ENCODE measurements at places on chromosomes 5 and 9. TPM values are rescaled to one million over a fixed set of nuclear protein-coding genes. Genes with fewer than 3 reads are reported as not detected.

Gene PCDHGA7
- total RNA-seq = not detected

Gene PCDHGA2
- total RNA-seq = 0.05 TPM

Gene TMC1
- total RNA-seq = not detected

Gene GLRA1
- total RNA-seq = not detected

DNA sequence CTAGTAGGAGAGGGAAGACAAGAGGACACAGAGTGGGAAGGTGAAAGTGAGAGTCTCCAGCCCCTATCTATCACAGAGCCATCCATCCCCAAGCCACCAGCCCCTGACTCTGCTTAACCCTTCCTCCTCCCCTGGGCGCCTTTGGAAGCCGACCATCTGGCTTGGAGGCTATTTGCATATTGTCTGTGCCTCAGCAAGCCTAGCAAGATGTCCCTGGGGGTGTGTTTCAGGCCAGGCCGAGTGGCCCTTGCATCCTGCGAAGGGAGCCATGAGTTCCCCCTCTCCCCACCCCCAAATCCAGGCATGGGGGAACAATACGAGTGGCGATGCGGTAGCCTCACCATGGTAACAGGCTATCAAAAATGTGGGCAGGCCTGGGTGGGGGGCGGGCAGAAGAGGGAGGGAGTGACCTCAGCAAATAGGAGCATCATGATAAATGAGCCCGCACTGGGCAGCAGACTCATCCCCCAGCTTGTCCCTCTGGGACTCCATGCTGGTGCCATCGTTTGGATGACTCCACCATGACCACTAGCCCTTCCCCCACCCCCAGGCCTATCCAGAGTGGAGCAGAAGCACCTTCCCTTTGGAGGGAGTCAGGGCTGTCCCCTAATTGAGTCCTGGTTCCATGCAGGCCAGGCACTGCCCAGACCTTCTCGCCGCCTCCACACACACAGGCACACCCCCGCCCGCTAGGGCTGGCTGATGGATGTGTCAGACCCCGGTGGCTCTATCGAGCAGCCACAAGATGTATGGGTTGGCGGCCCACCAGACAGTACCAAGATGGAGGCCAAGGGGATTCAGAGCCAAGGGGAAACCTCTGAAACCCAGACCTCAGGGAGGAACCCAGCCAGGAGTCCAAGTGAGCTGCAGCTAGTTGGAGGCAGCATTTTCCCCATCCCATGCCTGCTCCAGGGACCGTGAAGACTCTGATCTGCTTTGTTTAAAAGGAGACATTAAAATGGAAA is 14.6 kb downstream of the URM1 start:
- DNase-seq = no peak

DNA sequence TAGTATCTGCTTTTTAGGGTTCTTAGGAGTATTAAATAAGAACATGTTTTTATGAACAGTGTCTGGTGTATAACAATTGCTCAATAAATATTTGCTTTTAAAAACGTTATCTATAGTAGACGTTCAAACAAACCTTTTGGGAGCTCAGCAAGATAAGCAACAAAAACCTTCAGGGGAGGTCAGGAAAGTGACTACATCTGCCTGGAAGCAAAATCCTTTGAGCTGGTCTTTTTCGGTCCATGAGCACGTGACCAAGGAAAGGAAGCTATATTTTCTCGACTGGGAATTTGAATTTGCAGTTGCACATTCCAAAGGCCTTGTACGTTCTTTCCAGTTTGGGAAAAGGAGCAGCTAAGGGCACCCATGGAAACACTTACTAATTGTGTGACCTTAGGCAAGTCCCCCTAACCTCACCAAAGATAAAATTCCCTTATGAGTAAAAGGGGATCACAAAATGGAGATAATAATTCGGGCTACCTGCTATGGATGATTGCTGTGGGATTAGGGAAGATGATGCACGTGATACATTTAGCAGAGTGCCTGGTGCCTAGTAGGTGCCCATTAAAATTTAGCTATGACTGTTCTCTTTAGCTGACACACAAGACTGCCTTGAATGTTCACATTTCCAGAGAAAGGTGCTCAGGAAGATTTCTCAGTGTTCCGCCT is 45.4 kb downstream of the PTTG1 start:
- DNase-seq = no peak

GRCh38 chr5:146690880-146691355 is 174.9 kb upstream of the GPR151 start:
- no peak for DNase-seq

DNA sequence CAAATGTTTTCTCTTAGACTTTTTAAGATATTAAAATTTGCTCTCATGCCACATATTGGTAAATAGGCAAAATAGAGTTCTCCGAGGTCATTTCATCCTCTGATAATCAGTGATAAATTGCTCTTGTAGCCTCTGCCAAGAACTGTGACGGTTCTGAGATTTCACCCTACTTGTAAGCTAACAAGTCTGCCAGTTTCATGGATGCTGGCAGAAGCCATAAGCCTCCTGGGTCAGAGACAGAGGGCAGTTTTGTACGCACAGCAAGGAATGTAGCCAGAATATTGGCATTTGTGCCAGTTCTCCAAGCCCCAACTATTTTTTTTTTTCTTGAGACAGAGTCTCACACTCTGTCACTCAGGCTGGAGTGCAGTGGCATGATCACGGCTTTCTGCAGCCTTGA is 945.0 kb upstream of the WWC1 start:
- DNase-seq = no peak

- no peak for DNase-seq
Observed at GRCh38 chr5:5887833-5888232, 465.4 kb downstream of the ICE1 start.

DNA sequence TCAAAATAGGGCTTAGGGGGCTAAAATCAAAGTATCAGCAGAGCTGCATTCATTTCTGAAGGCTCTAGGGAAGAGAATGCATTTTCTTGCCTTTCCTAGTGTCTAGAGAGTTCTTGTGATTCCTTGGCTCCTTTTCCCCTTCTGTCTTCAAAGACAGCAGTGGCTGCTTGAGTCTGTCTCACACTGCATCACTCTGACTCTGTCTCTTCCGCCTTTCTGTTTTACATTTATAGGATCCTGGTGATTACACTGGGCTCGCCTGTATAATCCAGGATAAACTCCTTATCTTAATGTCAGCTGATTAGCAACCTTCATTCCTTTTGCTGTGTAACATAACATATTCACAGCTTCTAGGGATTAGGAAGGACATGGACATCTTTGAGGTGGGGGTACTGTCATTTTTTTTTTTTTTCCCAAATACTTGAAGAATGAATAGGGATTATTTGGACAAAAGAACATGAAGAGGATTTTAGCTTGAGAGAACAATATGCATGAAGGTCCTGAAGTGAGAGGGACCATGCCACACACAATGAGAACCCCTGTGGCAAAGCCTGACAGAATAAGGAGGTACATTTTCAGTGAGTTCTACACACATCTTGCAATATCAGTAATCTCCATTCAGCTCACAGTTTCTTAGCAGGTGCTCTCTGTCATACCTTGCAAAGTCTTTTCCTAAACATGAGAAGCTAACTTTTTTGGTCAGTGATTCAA is 267.6 kb downstream of the FAM170A start:
- no peak for DNase-seq

- no peak for DNase-seq
Observed at GRCh38 chr9:104861397-104861796, 66.6 kb downstream of the ABCA1 start.

DNA sequence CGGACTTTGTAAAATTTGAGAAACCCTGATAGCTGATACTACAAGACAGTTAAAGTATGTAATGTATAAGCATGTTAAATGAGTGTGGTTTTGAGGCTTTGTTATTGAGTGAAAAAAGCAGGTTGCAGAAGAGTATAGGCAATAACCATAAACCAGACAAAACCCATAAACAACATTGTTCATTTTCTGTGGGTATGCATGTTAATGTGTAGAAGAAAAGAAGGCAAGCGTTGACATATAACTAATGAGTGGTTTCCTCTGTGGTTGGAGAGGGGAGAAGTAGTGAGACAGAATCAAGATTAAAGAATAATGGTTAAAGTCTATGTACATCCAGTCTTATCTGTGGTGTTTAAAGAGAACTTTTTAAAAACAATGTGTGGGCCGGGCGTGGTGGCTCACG is 26.2 kb downstream of the RAD23B start:
- DNase-seq = no peak

GRCh38 chr5:72434781-72435437 is 72.3 kb downstream of the ZNF366 start:
- DNase-seq = no peak

- DNase-seq = no peak
Observed at GRCh38 chr9:91898451-91899218, 51.4 kb downstream of the ROR2 start.

GRCh38 chr9:135500525-135501260 is at the start of gene MRPS2:
MRPS2 (plus strand) TSS chr9:135500682; CDS start chr9:135500711, 29 bp downstream.
- DNase-seq = peak; percentile 89
